ENCODE measurements at places on chromosomes 12 and 14. TPM values are rescaled to one million over a fixed set of nuclear protein-coding genes. Genes with fewer than 3 reads are reported as not detected.

GRCh38 chr14:96016501-96017160, 22.5 kb upstream of the C14orf132 start:
- no peak for DNase-seq

Gene TPPP2
- 1.6 TPM for total RNA-seq

GRCh38 chr12:64665514-64665913, 55.2 kb downstream of the RASSF3 start:
- no peak for DNase-seq

GRCh38 chr14:56026506-56026905, 91.7 kb upstream of the PELI2 start:
- no peak for DNase-seq
